ENCODE measurements at places on chromosomes 2 and 18. TPM values are rescaled to one million over a fixed set of nuclear protein-coding genes. Genes with fewer than 3 reads are reported as not detected.

Gene THADA
- total RNA-seq, result 16.3 TPM

Gene EN1
- not detected for total RNA-seq

Gene CD28
- not detected for total RNA-seq

Gene GPAT2
- total RNA-seq, result under 0.01 TPM

Gene DNAH7
- total RNA-seq, result not detected

Gene NPAS2
- total RNA-seq, result 8.2 TPM

Gene RAB6C
- not detected for total RNA-seq
